SK-N-SH treated with all-trans-retinoic acid at 6 μM for 48 hours (cell line): ENCODE measurements at places on chromosomes 5 and 9.

- ATAC-seq: no peak
These were observed 10.3 kb downstream of the IDNK start for GRCh38 chr9:83633255-83633654.

- no peak for ATAC-seq
These were observed 50.4 kb downstream of the RUSC2 start for GRCh38 chr9:35540315-35540714.

DNA sequence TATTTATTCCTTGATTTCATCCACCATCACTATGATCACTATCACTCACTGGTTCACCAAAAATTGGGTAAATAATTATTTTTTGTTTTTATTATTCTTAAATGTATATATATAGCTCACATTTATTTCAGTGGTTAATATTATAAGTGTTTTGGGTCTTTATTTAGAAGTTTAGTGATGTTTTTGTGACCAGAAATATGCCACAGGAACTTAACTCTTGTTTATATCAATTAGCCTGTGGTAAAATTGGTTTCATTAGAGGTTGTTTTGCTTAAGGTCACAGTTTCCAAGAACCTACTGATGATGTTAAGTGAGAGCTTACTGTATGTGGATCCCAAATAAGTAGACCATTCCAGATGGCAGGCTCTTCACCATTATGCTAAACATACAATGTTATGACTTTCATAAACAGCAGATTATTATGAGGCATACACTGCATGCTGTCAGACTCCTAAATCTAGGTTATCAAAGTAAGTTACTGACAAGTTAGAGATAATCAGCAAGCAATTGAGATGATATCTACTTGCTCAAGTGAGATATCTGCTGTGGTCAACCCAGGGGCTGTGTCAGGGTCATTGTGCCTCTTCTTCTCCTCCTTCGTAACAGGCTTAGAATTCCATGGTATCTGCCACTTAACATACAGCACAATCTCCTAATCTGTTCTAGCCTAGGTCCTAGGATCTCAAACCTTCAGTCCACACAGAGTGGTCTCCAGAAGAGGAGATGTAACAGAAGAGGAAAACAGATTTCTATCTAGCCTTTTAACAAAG is 57.6 kb downstream of the NR3C1 start:
- no peak for ATAC-seq

GRCh38 chr9:122835313-122835731 is 6.9 kb upstream of the PDCL start:
- peak; percentile 66 for ATAC-seq

- ATAC-seq: no peak
These were observed 71.6 kb downstream of the GCNT1 start for GRCh38 chr9:76530458-76531110.

- no peak for ATAC-seq
These were observed 143.9 kb upstream of the MOCS2 start for GRCh38 chr5:53253421-53253871.

DNA sequence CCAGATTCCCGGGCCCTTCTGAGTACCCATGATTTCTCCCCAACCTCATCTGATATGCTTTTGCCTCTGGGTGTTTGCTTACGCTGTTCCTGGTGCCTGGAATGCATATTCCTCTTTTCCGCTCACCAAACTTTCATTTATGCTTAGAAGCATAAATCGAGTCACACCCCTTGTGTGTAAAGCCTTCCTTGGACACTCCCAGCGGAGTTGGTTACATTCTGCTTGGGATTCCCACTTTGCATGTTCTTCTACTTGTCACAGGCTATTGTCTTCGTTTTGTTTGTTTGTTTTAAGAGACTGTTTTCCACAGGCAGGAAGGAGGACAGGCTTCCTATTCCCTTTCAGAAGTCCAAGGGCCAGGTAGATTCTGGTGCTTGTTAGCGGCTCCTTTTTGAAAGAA is 76.5 kb downstream of the SEC61B start:
- ATAC-seq: no peak

GRCh38 chr5:55187370-55187769 is 14.4 kb upstream of the CDC20B start:
- ATAC-seq: no peak

DNA sequence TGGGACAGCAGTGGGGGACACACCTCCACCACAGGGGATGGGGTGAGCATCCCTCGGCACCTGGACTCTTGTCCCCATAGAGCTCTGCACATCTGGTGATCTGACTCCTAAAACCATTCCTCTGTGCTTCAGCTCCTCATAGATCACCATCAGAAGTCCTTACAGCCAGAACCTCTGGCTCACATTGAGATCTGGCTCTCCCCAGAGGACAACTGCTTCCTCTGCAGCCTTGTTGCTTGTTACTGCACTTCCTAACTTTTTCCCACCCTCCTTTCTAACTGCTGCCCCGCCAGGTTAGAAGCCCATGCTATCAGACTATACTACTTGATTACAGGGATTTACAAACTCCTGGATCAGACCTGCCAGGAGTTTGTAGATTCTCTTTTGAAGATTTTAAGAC is 64.5 kb downstream of the ARSB start:
- ATAC-seq: peak; percentile 81

- no peak for ATAC-seq
These were observed 29.9 kb downstream of the COL5A1 start for GRCh38 chr9:134671341-134672113.

DNA sequence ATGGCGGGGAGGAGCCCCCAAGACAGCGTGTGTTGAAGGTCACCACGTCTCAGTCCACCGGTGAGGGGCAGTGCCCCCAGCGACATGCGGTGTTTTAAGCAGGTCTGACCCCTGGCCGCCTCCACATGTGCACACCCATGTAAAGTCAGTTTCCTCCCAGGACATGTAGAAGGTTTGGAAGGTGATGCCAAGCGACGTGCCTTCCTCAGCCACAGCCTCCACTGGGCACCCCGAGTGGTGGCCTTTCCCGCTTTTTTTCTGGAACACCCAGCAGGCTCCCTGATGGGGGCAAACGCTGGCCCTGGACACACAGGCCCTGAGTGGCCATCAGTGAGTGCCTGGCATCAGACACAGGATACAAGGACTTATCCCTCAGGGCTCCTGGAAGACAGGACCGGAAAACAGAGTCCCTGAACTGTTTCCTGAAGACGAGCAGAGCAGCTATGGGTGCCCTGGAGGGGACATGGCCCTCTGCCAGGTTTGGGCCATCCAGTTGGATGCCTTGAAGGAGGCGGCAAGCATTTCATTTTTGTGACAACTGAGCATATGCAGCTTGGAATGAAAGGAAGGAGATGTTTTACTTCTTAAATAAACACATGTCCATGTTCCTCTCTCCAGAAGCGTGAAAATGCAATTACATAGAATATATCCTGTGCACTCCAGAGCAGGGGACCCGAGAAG is 275.8 kb upstream of the IRX2 start:
- ATAC-seq: no peak

DNA sequence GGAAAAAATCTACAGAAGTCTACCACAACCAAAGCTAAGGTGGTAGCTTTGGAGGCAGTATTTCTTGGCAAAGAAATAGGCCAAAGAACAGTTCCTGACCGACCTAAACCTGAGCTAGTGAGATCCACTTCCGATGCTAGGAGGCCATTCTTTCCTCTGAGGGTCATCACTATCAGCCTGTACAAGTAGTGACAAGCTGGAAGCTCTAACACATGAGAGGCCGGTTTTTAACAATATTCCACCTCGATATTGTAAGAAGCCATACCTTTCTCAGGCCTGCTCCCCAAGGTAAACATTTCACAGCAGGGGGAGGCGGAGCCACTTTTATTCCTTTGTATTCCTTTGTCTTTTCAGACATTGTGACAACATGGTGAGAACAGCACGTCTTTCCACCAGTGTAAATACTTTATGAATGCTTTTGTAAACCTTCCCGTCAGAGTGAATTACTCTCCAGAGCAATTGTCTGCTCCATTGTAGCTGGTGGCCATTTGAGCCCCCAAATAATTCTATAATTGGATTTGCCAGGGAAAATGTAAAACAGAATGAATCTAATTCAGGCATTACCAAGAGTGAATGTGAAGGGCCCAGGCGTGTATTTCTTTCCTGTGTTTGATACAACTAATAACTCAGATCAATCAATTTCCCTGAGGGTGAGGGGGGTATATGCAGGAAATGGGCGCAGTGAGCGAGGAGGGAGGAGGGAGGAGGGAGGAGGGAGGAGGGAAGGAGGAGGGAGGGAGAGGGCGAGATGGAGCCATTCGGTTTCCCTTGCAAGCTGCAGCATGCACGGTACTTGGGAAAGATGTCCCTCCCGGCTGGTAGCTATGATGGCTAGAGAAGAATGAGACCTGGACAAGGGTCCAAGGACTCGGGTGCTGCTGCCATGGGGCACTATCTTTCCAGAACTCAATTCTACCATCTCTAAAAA is 166.6 kb downstream of the CDK5RAP2 start:
- ATAC-seq: no peak

GRCh38 chr9:96440671-96441199 is 9.2 kb upstream of the HABP4 start:
- ATAC-seq: no peak

DNA sequence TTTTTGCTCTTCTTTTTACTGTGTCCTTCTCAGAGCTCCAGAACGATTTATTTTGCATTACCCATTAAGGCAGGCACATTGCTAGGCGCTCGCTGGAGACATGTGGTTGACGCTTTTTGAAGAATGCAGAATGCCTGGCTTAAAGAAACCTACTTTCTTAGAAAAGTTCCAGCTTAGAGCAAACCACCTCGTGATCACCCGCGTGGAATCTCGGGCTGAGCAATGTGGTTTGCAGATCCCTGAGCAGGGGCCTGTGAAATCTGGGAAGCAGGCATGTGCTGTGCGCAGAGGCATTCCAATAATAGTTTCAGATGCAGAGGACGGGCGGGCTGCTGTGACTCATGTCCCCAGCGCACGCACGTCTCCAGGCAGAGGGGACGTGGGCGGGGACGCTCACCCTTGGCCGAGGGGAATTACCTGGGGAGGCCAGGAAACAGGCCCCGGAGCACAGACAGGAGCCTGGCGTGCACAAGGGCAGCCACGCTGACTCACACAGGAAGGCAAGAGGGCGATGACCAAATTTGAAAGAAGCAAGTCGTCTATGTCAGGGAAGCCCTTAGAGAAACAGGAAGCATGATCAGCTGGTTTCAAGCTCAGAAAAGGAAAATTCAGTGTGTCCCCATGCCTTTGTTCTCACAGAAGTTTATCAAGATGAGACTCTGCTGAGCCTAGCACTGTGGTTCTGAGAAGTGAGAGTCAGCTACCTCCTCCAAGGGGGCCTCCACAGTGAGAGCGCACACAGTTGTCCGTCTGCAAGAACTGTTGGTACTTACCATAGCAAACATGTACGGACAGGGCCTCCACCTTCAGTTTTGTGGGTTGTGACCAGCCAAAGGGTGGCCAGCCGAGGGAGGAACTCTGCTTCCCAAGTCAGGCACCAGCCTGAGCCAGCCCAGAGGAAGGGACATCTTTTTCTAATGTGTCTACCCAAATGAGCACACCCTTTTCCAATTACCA is 218.6 kb downstream of the PIK3R1 start:
- peak; percentile 94 for ATAC-seq

GRCh38 chr5:167642779-167643517 is 648.5 kb upstream of the WWC1 start:
- ATAC-seq: peak; percentile 88

DNA sequence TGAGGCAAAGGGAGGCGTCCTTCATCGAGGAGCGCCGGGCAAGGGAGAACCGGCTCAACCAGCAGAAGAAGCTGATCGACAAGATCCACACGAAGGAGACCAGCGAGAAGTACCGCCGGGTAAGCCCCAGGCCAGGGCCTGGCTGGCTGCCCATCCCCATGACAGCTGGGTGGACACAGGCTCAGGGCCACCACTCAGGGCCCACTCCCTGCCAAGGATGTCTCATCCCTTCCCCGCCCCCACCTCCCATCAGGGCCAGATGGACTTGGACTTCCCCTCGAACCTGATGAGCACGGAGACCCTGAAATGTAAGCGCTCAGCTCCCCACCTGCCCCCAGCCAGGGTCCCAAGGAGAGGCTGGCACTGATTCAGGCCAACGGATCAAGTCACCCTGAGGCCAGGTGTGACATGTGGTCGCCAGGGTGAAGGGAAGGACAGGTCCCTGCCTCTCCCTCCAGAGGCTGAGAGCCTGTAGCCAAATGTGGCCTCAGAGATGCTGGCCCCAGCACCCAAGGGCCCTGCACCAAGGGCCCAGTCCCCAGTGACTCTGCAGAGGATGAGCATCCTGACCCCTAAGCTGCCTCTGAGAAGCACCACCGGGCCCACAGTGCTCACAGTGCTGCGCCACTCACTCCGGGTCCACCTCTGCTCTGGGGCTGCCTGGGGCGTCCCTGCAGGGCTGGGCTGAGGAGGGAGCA is 3.1 kb upstream of the RABL6 start:
- ATAC-seq: no peak

- ATAC-seq: no peak
These were observed 366.5 kb downstream of the TAF11L14 start for GRCh38 chr5:18000744-18001143.

- no peak for ATAC-seq
These were observed 57.3 kb upstream of the SMARCA2 start for GRCh38 chr9:1957856-1958255.

DNA sequence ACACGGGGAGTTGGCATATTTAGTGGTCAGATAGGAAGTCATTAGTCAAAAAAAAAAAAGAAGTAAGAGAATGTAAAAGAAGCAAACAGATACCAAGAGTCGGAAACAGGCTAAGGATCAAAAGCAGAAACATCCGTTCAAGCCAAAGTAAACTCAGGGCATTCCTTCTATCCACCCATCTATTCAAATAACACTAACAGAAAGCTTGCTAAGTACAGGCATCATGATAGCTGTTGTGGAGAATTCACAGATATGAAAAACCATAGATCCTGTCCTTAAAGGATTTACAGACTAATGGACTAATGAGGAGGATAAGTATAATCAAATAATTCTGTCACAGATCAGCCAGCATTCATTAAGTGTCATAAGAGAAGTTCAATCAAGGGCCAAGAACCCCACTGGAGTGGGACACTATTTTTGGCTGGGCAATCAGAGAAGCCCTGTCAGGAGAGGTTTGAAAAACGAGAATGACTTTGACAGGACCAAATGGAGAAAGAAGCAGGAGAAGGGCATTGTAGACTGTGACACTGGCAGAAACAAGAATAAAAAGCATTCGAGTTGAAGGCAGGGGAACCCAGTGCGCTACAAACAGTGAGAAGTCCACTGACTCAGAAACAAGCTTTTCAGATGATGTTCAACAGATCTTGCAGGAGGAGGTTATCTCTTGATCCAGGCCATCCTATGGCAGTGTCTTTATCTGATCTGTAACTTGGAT is 154.2 kb upstream of the TSLP start:
- peak; percentile 84 for ATAC-seq

GRCh38 chr5:150618163-150618562 is 22.3 kb upstream of the SYNPO start:
- ATAC-seq: no peak

DNA sequence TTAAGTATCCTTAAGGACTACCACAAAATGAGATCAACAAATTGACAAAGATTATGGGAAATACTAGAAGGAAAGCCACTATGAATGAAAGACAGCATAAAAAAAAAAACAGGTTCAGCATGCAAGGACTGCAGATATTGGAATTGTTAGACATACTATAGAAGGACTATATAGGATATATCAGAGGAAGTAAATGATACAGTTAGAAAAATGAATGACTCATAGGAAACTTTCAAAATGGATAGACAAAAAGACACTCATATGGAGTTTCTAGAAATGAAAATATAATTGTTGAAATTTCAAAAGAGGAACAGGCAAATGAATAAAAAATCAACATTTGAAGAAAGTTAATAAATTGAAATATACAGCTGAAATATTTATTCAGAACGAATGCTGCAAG is 180.6 kb downstream of the PLK2 start:
- ATAC-seq: no peak

GRCh38 chr9:89988458-89988857 is 383.6 kb downstream of the GADD45G start:
- ATAC-seq: no peak

- ATAC-seq: no peak
These were observed 77.9 kb upstream of the RPS23 start for GRCh38 chr5:82356021-82356420.

GRCh38 chr5:54829102-54829501 is 156.3 kb downstream of the ESM1 start:
- no peak for ATAC-seq
